KG1 (cell line): ENCODE measurements at places on chromosomes 5 and 9.
A peak's percentile ranks its signal among the peaks of the same experiment; 100 is the strongest.

DNA sequence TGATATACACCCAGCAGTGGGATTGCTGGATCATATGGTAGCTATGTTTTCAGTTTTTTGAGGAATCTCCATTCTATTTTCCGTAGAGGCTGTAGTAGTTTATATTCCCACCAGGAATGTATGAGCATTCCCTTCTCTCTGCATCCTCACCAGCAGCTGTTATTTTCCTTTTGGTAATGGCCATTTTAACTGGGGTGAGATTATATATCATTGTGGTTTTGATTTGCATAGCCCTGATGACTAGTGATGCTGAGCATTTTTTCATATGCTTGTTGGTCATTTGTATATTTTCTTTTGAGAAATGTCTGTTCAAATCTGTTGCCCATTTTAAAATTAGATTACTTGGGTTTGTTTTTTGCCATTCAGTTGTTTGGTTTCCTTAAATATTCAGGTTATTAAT, 11.2 kb upstream of the PPIC start:
- no peak for DNase-seq

- DNase-seq, result no peak
Measured at GRCh38 chr5:152638996-152639552, 234.0 kb upstream of the NMUR2 start.

DNA sequence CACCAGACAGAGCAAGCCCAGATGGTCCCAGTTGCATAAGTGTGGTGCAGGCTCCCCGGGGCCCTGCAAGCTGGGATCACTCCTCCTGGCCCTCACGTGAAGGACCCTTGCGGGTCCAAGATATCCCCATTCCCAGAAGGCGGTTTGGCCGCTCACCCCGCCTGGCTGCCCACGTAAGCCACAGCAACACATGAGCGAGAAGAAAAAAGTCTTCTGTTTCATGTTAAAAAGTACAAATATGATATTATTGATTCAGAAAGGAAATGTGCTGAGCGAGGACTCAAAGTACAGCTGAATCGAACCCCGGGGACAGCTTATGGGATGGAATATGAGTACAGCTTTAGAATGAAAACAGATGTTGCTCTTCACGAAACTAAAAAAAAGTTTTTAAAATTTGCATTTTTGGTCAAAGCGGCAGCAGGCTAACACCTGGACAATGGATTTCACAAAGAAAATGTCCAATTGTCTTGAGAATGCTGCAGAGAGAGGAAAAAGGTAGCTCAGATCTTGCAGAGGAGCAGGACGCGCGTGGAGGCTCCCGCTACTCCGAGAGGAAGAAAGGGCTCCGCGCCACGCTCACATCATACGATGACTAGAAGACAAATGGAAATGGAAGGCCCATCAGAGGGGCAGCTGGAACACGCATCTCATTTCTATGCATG, 427.6 kb downstream of the IRX1 start:
- no peak for DNase-seq

- DNase-seq, result no peak
Measured at GRCh38 chr5:135095871-135096270, 61.8 kb upstream of the PITX1 start.

- no peak for DNase-seq
Measured at GRCh38 chr9:134442085-134442474, 115.8 kb downstream of the RXRA start.

DNA sequence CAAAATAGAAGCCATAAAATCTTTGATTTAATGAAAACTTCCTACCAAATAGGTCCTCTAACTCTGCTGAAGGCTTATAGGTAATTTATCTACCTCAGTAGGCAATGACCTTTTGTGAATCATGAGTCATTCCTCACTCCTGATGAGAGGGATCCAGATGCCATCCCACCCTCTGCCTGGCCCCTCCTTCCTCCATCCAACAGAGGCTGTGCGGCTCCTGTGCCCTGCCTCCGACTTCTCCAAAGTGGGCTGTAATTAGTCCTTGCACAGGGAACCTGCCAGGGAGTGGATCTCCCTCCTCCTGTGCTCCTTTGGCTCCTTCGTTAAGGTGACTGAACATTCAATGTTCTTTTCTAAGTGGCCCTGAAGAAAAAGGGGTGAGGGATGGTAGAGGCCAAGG, 213.9 kb upstream of the TBCA start:
- no peak for DNase-seq

DNA sequence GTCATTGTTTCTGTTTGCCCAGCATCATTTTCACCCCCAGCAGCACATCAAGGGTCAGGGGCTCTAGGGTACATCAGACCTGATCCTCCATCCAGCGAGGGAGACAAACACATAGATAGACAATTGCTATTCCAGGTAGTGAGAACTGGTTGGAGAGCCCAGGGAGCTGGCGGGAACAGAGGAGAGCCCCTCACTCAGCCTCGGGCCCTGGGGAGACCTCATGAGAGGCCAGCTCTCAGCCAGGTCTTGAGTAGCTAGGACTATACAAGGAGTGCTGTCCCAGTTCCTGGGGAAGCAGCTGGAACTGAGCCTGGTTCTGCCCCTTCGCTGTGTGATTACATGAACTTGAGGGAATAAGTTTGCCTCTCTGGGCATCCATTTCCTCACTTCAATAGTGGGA, 80.3 kb downstream of the HRH2 start:
- DNase-seq, result no peak

- no peak for DNase-seq
Measured at GRCh38 chr5:102668220-102668932, 86.7 kb upstream of the PAM start.

- DNase-seq, result no peak
Measured at GRCh38 chr9:126236273-126236672, 90.4 kb upstream of the MVB12B start.

DNA sequence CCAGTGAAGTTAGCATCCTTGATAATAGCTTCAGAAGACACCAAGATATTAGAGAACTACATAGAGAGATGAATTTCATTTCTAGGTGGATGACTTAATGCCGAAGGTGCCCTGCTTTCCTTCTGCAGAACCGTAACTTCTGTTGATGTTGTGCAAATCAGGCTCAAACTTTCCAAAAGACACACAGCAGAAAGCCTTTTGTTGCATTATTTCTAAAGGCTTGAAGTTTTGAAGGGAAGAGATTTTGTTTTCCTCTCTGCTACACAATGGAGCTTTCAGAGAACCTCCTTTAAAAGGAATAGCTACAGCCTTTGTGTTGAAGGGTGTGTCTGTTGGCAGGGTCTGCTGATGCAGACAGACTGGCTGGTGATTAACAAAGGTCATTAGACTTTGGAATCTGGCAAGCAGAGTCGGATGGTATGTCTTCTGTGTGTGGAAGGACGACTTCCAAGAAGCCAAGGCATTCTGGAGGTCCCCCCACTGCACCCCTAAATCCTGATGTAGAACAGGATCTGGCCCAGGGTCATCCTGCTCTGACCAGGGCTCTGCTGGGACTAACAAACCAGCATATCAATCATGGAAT, 57.8 kb downstream of the ZNF462 start:
- DNase-seq, result no peak

DNA sequence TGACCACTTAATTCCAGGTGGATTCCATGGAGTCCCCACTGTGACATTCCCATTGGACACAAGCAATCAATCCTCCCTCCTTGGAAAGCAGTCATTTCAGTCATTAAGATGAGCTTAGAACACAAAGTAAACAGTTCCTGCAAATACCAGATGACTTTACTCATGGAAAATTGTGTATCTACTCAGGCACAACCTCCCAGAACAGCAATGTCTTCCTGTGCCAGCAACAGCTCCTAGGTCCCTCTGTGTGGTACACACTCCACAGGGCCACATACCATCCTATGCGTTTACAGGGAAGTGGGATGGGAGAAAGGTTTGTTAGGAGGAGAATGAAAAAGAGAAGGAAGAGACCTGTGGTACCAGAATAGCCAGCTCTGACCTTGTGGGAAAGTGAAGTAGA, 53.7 kb downstream of the MTMR12 start:
- no peak for DNase-seq

DNA sequence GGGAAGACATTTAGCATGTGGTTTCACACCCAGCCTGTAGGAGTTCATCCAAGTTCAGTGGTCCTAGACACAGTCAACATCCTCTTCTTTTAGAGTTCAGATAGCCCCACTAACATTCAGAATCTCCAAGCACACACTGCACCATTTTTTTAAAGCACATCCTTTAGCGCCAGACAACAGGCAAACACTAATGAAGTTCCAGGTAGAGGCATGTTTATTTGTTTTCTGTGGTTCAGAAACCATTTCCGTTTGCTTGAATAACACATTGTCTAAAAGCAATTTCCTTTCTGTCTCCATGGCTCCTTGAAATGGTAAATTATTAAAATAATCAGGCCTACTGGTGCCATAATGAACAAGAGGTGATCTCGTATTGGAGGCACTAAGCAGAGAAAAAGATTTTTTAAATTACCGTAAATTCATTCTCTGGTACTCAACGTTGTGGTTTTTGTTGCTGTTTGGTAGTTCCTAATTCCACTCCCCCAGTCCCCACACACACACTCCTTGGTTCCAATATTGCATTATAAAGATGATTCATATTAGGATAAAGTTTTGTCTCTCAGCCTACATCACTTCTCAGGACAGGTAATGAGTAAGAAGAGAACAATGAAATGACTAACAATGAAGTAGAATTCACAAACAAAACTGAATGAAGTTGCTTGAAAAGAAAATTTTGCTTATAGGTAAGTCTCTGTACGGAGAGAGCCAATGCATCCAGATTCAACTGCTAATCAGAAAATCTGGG, 153.1 kb downstream of the PCSK1 start:
- no peak for DNase-seq

GRCh38 chr5:7072188-7072587, 323.8 kb upstream of the ADCY2 start:
- no peak for DNase-seq

- DNase-seq, result no peak
Measured at GRCh38 chr9:88852794-88853193, 138.5 kb upstream of the S1PR3 start.

DNA sequence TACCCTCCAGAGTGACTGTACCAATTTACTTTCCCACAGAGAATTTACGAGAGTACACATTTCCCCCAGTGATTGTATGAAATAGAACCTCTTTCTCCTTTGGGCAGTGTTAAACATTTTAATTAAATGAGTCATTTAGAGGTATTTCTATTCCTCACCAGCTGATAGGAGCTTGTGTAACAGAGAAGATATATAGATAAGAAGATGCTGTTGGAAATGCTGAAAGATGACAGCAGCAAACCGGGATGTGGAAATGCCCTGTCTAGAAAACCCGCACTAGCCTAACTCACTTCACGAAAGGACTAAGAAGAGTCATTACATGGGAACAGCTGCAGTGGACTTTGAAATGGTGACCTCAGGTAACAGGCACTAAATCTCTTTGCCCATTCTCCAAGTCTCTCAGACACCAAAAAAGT, 68.3 kb downstream of the LPAR1 start:
- DNase-seq, result no peak

- DNase-seq, result no peak
Measured at GRCh38 chr5:40416098-40416497, 263.6 kb upstream of the PTGER4 start.

- DNase-seq, result no peak
Measured at GRCh38 chr5:83285661-83286398, 185.7 kb upstream of the VCAN start.

DNA sequence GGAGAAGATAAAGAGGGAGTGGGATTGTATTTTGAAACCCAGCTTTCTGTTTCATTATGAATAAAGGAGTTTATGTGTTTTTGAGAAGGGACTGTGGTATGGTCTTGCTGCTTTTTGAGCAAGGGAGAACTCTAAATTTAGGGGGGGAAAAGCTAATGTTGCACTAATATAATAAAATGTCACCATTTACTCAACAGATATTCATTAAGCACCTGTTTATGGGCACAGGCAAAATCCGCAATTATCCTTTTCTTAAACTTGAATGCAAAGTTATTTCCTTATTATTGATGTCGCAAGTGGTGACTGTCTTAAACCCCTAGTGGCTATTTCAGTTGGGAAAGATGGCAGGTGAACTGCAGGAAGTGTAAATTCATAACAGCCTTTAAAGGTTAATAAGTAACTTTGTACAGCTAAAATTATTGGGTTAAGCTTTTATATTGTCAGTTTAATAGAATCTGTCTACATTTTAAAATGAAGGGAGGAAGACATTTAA, 1.5 kb downstream of the CDC42SE2 start:
- DNase-seq, result peak; percentile 14

GRCh38 chr9:35431467-35431866, 58.4 kb upstream of the RUSC2 start:
- no peak for DNase-seq

DNA sequence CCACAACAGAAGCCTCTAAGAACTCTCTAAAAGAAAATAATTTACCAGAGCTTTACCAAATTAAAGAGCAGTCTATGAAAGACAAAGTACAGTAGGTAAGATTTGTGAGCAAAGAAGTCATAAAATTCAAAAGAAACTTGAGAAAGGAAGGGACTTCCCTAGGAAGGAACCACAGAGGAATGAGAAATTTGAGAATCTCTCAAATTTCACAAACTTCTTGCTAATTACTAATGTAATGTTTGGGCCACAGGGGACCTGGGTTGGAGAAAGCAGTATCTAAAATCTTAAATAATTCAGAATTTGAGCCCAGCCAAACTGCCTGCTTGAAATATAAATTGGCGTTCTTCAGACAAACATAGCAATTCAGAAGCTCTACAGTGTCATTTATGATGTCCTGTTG, 225.0 kb upstream of the PRR16 start:
- no peak for DNase-seq

DNA sequence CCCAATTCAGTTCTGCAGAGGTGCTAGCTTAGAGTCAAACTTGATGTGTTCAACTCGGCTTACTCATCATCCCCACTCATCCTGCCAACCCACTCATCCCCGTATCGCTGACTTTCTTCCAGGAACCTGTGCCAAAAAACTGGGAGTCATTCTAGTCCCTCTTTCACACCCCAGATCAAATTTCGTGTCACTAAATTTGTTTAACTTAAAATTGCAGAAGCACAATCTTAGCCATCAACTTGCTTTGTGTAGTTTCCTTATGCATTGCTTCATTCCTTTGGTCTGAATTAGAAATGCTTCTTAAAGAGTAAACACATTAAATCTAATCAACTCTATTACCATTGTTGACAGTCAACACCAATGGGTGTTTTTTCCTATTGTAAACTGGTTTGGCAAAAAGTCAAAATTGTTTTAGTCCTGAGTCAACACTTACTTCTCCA, 162.4 kb downstream of the TTC39B start:
- no peak for DNase-seq

GRCh38 chr5:74294231-74294705, 346.3 kb downstream of the ENC1 start:
- DNase-seq, result peak; percentile 9
